ENCODE measurements at places on chromosomes 1 and 21.

- peak; percentile 77 for DNase-seq
Observed at GRCh38 chr1:10965546-10966226, 46.8 kb upstream of the TARDBP start.

DNA sequence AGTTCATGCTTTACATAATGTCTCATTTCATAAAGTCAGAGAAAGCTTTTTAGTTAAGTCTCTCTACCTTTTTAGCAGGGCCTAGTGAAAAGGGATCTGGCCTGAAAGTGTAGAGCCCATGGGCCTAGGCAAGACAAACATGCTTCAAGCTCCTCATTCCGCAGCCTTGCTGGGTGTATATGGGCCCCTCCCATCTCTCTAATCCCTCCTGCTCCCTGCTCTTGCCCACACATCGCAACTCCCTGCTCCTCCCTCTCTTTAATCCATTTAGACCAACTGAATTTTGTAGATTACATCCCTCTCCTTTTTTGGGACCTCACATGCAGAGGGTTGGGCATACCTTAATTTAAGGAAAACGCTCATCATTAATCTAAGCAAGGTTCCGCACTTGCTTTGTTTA, 42.3 kb upstream of the CCDC190 start:
- no peak for DNase-seq

GRCh38 chr1:156641761-156642264, at the start of gene BCAN:
Gene BCAN, plus strand, starts transcription at chr1:156642117. Its CDS starts 3,938 bp downstream, at chr1:156646055.
- DNase-seq: no peak

DNA sequence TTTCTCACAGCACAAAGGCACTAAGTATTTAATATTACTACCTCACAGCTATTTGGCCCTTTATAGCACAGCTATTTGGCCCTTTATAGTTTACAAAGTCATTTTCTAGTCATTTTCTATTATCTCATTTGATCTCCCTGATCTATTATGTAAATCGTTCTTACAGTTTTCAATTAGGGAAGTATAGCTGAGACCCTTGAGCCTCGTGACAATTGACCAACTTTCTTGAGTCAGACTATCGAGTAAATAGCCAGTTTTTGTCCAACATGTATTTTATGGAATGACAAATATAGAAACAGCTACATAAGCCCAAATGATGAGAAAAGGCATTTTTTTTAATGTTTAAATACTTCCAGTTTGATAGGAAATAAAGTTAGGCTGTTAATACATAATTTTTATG, 7.0 kb upstream of the ANGPTL1 start:
- DNase-seq: no peak

DNA sequence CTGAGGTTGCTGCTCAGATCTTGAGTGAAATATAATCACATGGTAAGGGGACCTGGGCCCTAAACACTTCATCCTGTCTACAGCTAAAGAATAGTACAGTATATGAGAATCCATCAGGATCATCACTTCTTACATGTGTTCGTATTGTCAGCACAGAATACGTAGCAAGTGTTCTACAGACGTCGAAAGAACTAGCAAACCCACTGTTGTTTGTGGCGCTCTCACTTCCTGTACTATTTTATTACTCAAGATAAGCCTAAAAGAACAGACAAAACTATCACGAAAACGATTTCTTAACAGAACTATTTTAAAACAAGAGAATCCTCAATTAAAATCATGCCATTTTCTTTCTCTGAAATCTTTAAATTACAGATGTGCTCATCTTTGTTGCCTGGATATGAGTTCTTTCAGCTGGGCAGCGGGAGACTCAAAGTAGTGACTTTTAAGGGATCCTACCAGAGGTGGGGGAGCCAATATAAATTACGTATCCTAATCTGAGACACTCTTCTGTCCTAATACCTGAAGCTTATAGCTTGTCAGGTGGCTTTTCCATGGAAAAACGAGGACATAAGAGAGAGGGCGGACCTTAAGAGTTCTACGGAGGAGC, 724 bp downstream of the ST7L start:
- peak; percentile 44 for DNase-seq

GRCh38 chr1:5390504-5390903, 601.7 kb downstream of the NPHP4 start:
- DNase-seq: no peak

GRCh38 chr1:171217658-171218443, 30.4 kb upstream of the FMO1 start:
- no peak for DNase-seq

- no peak for DNase-seq
Observed at GRCh38 chr1:64039390-64039926, 164.0 kb upstream of the UBE2U start.

DNA sequence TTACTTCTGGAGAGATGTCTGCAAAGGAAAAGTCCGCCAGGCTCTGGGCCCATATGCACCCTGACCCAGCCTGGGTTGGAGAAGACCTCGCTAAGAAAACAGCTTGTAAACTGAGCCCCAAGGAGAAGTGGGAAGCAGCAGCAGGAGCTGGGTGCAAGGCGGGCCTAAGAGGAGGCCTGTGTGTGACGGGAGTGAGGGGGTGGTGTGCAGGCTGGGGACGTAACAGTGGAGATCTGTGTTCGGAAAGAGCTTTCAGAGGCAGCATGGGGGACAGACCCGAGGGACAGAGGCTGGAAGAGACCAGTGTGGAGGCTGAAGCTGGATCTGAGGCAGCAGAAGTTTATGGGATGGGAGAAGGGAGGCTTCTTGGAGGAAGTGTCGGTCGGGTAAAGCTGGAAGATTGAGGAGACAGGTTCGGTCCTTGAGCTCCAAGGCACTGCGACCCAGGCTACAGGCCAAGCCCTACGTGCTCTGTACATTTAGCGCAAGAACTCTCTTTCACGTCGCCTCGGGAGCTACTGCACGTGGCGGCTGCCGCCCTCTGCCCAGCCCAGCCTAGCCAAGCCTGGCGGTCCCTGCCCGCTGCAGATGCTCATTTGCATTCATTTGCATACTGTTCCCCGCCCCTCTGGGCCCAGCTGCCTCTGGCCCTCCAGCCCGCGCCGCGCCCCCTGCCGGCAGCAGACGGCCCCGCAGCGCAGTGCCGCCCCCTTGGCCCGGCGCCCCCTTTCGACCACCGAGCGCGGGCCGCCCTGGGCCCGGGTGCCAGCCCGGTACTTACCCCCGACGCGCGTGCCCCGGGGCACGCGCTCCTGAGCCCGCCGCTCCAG, 6.3 kb downstream of the HPCA start:
- no peak for DNase-seq

GRCh38 chr1:7046314-7046713, 261.1 kb downstream of the CAMTA1 start:
- DNase-seq: no peak

GRCh38 chr1:117634631-117635030, 28.8 kb downstream of the TENT5C start:
- no peak for DNase-seq

GRCh38 chr1:227317523-227318015, 723 bp downstream of the CDC42BPA start:
- DNase-seq: peak; percentile 19

GRCh38 chr1:30413111-30413440, 310.3 kb downstream of the MATN1 start:
- no peak for DNase-seq

DNA sequence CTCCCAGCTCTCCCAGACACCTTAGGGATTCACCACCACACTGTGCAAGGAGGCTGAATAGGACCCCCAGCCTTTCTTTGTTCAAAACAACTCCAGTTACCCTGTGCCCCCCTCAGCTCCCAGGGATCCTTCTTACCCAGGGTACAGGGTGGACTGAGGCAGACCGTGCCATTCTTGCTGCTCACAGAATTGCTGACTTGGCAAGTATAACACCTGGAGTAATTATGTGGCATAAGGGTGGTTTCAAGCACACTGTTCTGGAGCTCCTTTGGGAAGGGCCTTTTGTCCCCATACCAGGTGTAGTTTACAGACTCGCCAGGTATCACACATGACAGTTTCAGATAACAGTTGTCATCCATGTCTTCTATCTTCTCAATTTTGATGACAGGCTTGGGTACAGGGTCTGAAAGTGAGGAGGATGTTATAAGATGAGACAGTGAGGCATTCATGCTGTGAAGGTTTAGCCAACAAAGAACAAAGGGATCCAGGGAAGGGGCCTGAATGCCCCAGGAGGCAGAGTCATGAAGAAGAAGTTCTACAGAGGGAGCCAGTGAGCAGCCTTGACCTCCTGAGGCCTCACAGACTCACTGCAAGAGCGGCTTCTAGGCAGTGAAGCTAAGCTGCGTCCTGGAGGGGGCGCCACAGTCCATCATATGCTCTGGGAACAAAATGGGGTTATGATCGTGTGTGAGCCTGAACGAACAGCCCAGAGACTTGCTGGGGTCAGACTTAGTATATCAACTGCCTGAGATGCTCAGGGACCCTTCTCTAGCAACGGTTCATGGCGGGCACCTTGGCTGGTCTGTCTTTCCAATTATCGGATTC, 30.3 kb downstream of the CD48 start:
- peak; percentile 92 for DNase-seq

DNA sequence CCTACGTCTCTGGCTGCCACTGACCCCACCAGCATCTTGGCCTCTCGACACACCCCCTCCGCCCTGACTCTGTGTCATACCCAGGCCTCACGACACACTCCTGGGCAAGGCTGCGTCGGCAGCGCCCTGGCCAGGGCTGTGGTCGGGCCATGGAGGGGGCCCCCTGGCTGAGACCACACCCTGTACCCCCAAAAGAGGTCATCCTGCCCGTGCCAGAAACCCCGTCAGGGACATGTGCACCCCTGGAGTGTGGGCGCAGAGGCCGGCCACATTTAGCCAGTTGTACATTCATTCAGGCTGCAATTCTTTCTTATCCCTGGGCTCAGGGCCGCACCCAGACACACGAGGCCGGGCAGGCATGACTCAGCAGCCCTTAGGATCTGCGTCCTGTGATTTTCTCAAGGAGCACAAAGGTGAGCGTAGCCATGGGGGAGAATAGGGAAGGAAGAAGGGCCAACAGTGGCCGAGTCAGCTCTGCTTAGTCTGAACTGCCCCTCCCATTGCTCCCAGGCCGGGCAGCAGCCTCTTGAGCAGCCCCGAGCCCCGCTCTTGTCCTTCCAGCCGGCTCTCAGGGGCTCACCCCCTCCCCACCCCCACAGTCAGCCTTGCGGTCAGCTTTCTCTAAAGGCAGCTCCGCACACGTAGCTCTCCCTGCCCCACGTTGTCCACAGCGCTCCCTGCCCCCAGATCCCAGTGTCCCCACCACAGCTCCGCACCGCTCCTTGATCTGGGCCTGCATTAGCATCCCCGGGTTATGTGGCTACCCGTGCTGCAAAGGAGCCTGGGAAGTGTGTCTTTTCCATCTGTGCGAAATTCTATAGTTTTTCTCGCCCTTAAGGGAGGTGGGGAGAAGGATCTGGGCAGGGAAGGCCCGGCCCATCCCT, 7.9 kb downstream of the CSTB start:
- DNase-seq: peak; percentile 91

DNA sequence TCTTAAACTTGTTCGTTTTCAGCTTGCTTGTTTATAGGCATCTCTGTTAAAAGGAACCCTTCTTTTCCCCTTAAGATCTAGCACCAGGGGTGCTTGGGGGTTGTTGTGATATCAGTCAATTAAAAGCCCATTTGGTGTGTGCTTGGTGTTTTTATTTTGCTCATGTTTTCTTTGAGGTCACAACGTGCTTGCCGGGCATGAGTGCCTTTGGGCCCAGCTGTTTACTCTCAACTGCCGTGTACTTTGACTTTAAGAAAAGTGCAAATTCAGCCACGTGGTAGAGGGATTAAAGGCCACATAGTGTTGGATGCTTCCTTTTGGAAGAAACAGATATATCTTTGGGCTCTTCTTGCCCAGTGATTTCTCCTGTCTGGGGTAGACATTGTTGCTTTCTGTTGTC, 10.5 kb downstream of the ARID1A start:
- DNase-seq: no peak

GRCh38 chr21:46393941-46394594, 64.6 kb upstream of the DIP2A start:
- no peak for DNase-seq

DNA sequence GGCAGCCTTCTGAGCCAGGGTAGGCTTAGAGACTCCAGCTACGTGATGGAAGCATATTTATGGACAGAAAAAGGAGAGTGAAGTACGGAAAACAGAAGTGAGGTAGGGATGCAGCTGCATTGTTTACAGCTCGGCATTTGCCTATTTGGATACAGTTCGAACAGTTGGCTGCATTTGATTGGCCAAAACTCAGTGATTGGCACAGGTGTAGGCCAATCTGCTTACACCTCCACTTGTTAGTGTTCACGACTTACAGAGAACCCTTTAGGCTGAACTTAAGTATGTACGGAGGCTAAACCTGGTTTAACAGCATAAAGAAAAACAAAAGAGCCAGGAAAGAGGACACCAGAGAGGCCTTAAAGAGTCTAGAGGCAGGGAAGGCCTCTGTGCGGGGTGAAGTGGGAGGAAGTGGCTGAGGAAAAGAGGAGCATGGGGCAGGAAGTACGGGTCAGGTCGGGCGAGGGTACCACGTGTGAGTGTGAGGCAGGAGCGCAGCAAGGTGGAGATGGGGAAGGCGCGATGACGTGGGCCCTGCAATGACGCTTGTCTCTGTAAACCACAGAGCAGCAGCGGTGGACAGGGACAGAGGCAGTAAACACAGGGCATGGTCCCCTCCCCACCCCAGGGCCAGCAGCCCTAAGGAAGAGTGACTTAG, 32.0 kb downstream of the RSPH1 start:
- peak; percentile 78 for DNase-seq

DNA sequence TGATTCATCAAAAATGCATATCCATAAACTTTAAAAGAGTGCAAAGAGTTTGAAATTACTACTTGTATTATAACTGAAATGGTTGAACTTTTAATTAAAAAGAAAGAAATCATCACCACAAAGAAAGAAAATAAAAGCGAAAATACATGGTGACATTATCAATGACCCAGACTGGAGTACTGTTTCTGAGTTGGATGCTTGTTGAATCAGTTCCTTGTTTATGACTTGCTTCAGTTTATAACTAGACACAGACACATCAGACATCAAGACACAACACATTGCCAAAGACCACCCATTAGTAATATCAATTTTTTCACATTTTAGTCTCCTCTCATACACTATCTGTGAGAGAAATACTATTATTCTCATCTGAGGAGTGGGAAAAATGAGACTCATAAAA, 293.0 kb downstream of the MRPL39 start:
- no peak for DNase-seq

- DNase-seq: no peak
Observed at GRCh38 chr1:183164340-183164739, 21.7 kb upstream of the LAMC2 start.

DNA sequence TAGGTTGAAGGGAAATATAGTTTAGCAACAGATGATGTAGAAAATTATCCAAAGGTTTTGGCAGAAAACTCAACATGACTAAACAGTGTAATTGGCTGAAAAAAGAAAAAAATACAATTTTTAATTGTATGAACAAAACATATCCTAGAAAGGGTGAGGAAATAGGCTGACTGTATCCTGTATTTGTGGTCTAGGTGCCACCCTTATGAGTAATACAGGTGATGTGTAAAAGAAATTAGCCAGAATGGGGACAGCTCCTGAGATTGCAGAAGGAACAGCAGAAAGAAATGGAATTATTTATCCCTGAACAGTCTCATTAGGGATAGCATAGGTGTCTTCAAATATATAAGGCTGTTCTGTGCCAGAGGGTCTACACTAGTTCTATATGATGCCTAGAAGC, 24.6 kb downstream of the DNASE2B start:
- no peak for DNase-seq

- DNase-seq: no peak
Observed at GRCh38 chr1:193221651-193222050, 35.2 kb upstream of the B3GALT2 start.

Measured in inflammatory macrophage (primary cell).